Hepatocyte (in vitro differentiated cells): ENCODE measurements at places on chromosomes 4 and X.
A peak's percentile ranks its signal among the peaks of the same experiment; 100 is the strongest.

GRCh38 chrX:20205927-20206708 lies 60.6 kb downstream of the RPS6KA3 start:
- no peak for DNase-seq

DNA sequence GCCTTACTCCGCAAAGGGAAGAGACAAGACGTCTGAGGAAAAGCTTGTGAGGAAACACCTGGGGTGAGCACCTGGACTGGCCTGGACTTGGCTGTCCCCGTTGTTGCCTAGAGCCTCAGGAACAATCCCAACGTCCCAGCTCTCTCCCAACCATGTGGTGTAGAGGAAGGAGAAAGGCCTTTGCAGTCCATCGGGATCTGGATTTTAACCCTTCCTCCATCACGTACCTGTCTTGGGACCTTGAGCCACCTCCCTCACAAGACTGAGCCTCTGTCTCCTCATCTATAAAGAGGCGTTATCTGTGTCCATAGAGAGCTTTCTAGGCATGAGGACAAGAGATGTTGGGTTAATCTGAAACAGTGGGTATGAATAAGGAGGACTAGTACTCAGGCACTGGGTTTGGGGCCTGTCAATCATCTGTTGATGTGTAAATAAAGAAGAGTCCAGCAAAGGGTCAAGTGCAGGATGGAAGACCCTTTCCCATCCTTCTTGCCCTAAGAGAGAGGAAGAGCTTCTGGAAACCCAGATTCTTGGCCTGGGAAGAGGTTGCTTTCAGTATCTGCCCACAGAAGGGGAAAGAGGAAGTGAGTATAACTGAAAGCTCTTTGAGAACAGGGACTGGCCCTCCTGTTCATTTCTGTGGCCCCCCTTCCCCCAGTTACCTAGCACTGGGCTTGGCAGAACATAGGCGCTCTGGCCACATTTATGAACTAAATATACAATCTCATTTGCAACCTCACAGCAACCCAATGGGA lies 137.1 kb downstream of the PJA1 start:
- DNase-seq = no peak

DNA sequence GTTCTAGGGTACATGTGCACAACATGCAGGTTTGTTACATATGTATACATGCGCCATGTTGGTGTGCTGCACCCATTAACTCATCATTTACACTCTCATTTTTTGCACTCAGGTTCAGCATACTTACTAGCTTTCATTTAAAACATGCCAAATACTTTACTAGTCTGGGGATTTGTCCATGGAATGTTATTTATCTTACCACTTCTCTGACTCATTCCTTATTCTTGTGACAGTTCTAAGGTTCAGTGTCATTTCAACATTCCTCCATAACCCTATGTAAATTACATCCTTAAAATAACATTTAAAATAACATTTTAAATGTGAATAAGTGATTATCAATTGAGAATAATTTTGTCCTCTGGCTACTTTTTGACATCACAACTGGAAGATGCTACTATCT lies 19.5 kb upstream of the SYTL5 start:
- DNase-seq = no peak

- DNase-seq = peak; percentile 40
Measured at GRCh38 chr4:107603430-107603829, 116.6 kb downstream of the PAPSS1 start.

GRCh38 chr4:158209825-158210807 lies at the start of gene TMEM144:
TMEM144 (plus strand) TSS chr4:158210486; CDS start chr4:158212668, 2,182 bp downstream.
- DNase-seq = peak; percentile 96

DNA sequence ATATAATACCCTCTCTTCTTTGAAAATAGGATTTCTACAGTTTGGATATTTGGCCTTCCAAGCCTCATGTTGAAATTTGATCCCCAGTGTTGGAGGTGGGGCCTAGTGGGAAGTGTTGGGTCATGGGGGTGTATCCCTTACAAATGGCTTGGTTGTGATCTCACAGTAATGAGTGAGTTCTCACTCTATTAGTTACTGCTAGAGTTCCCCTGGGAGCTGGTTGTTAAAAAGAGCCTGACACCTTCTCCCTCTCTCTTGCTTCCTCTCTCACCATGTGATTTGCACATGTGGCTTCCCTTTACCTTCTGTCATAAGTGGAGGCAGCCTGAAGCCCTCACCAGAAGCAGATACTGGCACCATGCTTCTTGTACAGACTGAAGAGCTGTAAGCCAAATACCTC lies 73.9 kb downstream of the HDAC8 start:
- DNase-seq = no peak

DNA sequence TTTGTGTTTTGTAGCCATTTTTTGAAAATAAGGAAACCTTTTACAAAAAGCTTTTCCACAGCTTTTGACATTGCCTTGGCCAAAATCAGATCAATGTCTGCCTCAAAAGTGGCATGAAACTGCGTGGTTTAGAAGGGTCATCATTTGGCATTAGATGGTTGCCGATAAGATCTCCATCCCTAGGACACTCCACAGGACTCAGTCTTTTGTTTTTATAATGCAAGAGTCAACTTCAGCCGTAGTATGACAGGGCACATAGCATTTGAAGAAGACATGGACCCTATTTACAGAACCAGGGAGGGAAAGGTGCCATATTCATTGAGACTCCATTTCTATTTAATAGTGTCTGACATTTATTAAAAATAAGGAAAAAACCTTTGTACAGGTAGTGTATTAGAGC lies 1.3 kb downstream of the RTL8A start:
- no peak for DNase-seq

GRCh38 chr4:40881096-40881495 lies 131.3 kb downstream of the NSUN7 start:
- no peak for DNase-seq

- no peak for DNase-seq
Measured at GRCh38 chr4:147576084-147576483, 41.1 kb upstream of the TMEM184C start.

DNA sequence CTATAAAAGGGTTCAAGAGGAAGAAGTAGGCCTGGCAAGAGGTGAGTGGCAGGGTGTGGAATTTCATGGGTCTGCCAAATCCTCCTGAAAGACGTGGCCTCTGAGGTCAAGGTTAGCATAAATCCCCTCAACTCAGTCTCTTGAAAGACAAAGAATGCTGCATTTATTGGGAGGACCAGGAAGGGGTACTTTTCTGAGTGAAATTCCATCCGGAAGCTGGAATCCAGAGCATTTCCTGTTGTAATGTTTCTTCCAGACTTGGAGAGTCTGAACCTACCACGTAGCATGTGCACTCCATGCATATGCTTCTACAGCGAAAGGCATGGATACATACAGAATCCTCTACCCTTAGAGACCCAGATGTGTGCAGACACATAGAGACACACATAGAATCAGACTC lies 13.4 kb upstream of the FGD1 start:
- peak; percentile 15 for DNase-seq

DNA sequence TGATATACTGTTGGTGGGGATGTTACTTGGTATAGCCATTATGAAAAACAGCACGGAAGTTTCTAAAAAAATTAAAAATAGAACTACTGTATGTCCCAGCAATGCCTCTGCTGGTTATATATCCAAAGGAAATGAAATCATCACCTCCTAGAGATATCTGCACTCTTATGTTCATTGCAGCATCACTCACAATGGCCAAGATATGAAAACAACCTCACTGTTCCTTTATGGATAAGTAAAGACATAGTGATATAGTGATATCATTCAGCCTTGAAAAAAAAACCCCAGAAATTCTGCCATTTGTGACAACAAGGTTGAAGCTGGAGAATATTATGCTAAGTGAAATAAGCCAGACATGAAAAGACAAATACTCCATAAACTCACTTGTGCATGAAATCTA lies 543.8 kb upstream of the SLIT2 start:
- no peak for DNase-seq

DNA sequence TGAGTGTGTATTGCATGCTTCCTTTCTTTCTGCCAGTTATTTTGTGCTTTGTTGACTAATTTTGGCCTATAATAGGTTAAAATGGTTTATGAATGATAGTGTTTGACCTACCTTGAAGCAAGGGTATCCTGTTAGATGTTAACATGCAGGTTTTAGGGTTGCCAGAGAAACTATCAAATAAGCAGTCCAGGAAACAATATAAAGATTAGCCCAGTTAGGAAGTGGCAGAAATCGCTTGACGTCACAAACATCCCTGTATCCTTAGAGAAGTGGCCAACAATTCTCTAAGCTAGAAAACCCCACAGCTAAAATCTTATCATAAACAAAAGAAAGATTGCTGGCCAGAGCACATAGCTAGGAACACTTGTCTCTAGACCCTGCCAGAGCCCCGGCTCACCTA lies 3.8 kb downstream of the NAP1L5 start:
- DNase-seq = no peak

GRCh38 chr4:158833602-158834001 lies 64.8 kb downstream of the FNIP2 start:
- no peak for DNase-seq

DNA sequence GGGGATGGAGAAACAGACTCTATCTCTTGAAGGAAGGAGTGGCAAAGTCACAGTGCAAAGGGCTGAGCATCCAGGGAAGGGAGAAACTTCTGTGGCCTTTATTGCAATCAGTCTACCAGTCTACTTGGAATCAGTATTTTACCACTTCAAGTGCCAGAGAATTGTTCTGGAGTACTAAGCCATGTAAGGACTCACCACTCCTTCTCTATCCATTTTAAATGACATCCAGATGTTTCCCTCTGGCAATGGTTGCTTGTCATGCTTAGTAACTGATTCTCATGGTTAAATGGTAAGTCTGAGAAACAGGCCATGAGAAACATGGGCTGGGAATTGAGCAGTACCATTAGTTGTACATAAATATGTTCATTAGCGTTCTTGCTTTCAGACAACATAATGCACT lies 21.1 kb upstream of the SMIM10 start:
- DNase-seq = no peak

- no peak for DNase-seq
Measured at GRCh38 chr4:181807771-181808170, 435.4 kb upstream of the TENM3 start.

DNA sequence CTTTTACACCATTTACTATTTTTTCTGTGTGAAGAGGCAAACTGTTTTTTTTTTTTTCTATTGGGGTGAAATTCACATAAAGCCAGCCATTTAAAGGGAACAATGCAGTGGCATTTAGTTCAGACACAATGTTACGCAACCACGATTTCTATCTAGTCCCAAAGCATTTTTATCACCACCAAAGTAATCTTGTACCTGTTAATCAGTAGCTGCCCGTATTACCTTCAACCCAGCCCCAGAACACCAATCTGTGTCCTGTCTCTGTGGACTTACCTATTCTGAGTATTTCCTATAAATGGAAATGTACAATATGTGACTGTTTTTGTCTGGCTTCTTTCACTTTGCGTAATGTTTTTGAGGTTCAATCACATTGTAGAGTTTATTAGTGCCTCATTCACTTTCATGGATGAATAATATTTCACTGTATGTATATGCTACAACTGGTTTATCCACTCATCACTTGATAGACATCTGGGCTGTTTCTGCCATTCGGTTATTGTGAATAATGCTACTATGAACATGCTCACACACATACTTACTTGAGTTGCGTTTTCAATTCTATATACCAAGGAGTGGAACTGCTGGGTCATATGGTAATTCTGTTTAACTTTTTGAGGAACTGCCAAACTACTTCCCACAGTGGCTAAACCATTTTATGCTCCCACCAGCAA lies 116.2 kb downstream of the CDS1 start:
- DNase-seq = peak; percentile 46

DNA sequence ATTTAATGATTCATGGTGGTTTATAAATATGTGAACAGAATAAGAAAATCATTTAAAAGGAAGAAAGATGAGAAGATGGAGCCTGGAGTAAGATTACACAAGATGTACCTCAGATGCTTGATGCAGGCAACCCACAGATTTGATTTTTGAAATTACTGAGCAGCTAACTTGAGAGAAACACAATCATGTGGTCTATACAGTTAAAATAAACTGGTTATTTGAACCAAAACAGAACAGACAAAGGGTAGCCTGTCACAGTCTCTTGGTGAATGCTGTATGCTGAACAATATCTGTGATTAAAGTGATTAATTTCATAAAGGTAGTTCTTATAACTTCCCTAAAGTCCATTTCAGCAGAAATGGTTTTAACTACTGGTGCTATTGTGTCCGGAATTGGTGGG lies 4.2 kb downstream of the PI4K2B start:
- no peak for DNase-seq

DNA sequence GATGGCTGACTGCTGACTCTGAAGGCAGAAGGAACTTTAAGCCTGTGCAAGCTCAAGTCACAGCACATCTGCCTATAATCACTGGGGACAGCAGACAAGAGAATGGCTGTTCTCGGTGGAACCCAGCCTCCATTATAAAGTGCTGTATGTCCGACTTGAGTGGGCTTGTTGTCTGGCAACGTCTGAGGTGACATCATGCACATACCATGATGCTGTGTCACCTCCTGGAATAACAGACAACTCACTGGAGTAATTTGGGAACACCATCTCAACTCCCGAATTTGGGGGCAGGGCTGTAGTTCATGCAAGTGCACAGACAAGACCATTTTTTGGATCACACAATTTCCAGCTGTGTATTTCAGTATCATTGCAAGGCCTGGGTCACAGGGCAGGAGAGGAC lies 59.8 kb upstream of the GPM6B start:
- no peak for DNase-seq

- DNase-seq = no peak
Measured at GRCh38 chrX:74049126-74049525, 254.9 kb upstream of the ZCCHC13 start.

DNA sequence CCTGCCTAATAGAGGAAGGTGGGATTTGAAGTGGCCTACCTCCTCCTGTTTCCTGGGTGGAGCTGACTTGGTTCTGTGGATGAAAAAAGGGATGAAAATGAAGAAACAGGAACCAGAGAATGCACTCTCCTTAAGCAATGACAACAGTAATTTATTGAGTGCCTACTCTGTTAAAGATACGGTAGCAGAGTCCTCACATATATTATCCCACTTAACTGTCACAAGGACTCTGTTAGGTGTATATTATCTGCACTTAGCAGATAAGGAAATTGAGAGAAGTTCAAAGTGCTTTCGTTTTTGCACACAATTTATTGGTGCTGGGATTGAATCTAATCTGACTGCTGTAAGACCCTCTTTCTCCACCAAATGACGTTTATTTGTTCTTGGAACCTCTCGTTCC lies 301.2 kb downstream of the PACRGL start:
- no peak for DNase-seq

DNA sequence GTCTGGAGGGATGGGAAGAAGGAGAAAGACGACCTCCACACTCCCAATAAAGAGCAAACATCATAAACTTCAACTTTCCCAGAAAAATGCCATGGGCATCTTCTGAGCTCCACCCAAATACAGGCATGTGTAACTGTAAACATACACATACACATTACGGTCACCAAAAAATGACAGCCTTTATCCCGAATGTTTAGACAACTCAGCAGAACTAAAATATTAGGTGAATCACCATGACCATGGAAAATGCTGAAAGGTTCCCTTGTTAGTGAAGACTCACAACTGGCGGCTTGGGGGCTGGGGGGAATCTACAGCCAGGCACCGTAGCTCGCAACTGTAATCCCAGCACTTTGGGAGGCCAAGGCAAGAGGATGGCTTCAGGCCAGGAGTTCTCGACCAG lies 33.0 kb downstream of the PRKX start:
- no peak for DNase-seq

GRCh38 chrX:68894142-68894512 lies 65.3 kb downstream of the EFNB1 start:
- DNase-seq = no peak
